CD4-positive, alpha-beta T cell treated with Interleukin-6 for 4 hours (primary cell): ENCODE measurements at places on chromosomes 7 and 10.

DNA sequence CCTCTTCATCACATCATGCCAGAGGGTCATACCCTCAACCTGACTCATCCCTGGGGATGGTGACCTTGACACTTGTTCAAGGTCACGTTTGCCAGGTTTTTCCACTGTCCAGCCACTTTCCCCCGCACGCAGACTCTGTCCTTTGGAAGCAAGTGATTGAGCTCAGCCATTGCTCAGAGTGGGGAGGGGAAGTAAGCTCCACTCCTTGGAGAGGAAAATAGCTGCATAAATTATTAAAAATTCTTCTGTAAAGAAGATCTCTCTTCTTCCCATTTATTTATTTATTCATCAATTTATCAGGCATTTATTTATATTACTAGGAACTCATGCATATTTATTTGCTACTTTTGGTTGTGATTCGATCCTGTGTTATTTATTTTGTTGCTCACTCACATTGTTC is 88.0 kb downstream of the GLRX3 start:
- DNase-seq, result no peak

GRCh38 chr10:101014966-101015581 is 15.5 kb downstream of the LZTS2 start:
- DNase-seq, result no peak

DNA sequence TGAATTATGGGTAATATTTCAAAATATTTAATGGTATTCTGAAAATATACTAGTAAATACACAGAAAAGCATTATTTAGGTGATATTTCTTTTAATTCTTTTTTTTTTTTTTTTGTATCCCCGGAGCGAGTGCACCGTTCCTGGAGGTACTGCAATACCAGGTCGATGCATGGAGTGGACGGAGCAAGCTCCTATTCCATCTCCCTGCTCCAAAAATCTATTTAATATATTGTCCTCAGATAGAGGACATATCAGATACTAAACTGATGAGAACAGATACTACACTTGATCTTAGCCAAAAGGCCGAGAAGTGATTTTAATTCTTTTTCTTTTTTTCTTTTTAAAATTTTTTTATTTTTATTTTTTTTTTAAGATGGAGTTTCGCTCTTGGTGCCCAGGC is 10.8 kb downstream of the BTRC start:
- no peak for DNase-seq

DNA sequence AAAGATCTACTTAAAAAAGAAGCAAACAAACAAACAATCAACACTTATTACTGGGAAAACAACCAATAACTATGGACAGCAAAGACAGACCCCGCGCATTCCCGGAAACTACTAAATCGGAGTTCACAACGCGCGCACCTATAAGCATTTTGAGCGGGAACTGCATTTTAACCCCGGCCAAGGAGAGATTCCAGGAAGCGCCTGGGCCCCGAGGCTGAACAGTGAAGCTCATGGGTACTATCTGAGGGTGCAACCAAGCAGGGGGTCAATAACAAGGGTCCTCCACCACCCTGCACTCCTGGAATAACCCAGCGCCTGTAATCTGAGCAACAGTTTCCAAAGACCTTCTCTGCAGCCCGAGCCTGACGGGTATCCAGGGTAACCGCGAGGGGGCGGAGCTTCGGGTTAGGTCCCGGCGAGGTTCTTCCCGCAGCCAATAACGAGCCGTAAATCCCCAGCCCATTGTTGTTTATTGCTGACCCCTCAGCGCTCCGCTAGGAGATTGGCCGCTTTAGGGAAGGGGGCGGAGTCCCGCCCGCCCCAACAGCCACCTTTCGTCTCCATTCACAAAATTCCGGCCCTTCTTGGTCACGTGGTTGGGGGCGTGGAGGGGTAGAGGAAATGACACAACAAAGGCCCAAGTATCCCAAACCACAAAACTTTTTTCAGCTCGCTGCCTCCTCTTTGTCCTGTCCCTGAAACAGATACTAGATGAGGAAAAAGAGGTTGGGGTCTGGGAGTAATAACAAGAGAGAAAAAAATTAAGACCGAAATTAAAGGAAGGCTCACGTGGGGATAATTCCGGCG is 1.7 kb upstream of the ETV1 start:
- peak; percentile 62 for DNase-seq

- no peak for DNase-seq
Measured at GRCh38 chr10:84908491-84908890, 580.1 kb downstream of the CCSER2 start.

DNA sequence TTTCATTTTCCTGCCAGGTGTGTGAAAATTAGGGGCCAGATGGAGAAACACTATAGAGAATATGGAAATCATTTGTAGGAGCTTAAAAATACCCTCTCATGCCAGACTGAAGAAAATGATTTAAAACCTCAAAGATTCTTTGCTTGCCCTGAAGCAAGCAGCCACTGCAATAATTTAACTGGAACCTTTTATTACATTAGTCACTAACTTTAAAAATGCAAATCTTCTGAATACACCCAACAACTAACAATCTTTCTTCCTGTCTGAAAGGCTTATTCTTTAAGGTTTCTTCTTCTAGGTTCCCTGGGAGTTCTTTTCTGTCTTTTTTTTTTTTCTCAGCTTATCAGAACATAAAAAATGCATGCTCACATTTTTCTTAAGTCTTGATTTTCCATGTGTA is 238.5 kb upstream of the KMT2E start:
- no peak for DNase-seq

- no peak for DNase-seq
Measured at GRCh38 chr7:133081119-133081598, 731 bp downstream of the CHCHD3 start.

GRCh38 chr10:15370212-15370855 is 755 bp downstream of the FAM171A1 start:
- DNase-seq, result peak; percentile 18

- DNase-seq, result no peak
Measured at GRCh38 chr10:123318516-123318915, 164.3 kb downstream of the BUB3 start.

DNA sequence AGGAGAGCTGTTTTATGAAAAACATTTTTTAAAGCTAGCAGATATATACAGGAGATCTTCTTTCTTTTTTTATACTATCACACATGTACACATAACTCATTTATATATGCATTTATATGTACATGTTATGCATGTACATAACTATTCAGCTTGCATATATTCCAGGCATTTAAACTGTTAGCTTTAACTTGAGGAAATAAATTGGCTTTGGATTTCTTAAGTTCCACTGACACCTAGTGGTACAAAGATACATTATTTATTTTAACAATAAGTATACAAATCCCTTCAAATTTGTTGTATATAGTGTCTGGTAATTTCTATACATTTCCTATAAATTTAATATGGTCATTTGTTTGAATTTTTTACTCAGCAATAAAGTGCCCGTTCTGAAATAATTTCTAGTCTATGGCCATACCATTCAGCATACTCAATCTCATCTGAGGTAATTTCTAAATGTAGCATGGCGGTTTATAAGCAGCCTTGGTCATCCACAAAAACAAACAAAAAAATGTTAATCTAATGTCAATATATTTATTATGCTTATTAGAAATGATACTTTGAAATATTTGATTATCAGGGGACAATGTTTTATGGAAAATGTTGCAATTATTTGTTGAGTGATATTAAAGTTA is 11.6 kb downstream of the ZDHHC6 start:
- no peak for DNase-seq

DNA sequence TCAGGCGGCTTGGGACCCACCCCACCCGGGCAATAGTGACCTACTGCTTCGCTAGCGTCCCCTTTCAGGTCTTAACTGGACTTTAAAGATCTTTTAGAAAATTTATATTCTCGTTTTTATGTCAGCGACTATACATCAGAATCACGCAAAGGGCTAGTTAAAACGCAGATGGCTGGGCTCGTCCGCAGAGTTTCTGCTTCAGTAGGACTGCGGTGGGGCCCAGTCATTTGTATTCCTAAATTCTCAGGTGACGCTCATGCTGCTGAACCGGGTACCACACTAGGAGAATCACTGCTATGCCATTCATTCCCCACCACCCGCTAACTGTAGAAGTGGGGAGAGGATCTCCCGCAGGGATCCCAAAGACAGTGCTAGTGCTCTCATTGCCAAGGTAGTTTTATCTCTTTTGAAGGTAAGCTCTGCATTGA is 12.0 kb upstream of the SP8 start:
- DNase-seq, result no peak
